ENCODE measurements at places on chromosomes 5 and 9. TPM values are rescaled to one million over a fixed set of nuclear protein-coding genes. Genes with fewer than 3 reads are reported as not detected.

The PTPRD gene
- 3.2 TPM for total RNA-seq

The ARID3C gene
- 0.50 TPM for total RNA-seq

The VPS13A gene
- 37.8 TPM for total RNA-seq

The ARRDC1 gene
- 98.4 TPM for total RNA-seq

The PLPPR1 gene
- not detected for total RNA-seq

The ACTL7A gene
- not detected for total RNA-seq

The CDKN2A gene
- total RNA-seq = 19.5 TPM

The PRLR gene
- under 0.01 TPM for total RNA-seq

The CDHR2 gene
- under 0.01 TPM for total RNA-seq

The EQTN gene
- total RNA-seq = 0.14 TPM

The TAF1L gene
- total RNA-seq = under 0.01 TPM

The FRRS1L gene
- not detected for total RNA-seq

The GRXCR2 gene
- not detected for total RNA-seq

The ELAVL2 gene
- total RNA-seq = 0.57 TPM

Data from nasal cavity respiratory epithelium epithelial cell of viscerocranial mucosa (primary cell).